ENCODE measurements at places on chromosomes 6 and 20.

GRCh38 chr6:111809264-111809663 lies 64.0 kb downstream of the FYN start:
- no peak for DNase-seq

DNA sequence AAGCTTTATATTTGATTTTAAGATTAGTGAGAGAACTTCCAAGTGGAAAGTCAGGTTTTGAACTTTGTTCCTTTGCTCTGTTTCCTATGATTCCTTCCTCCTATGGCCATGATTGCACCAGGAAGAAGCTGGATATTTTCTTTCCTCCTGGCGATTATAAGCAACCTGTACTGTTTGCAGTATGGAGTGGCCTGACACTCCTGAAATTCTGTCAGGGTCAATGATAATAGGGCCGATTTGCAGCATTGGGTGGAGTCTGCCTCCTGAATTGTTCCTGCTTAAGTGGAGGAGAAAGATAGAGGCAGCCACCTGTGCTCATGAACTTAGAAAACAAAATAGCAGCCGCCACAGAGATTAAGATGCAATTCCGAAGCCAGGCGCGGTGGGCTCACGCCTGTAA lies 9.8 kb upstream of the FAM217A start:
- DNase-seq = peak; percentile 48

GRCh38 chr6:42509256-42509655 lies 54.6 kb upstream of the UBR2 start:
- no peak for DNase-seq

DNA sequence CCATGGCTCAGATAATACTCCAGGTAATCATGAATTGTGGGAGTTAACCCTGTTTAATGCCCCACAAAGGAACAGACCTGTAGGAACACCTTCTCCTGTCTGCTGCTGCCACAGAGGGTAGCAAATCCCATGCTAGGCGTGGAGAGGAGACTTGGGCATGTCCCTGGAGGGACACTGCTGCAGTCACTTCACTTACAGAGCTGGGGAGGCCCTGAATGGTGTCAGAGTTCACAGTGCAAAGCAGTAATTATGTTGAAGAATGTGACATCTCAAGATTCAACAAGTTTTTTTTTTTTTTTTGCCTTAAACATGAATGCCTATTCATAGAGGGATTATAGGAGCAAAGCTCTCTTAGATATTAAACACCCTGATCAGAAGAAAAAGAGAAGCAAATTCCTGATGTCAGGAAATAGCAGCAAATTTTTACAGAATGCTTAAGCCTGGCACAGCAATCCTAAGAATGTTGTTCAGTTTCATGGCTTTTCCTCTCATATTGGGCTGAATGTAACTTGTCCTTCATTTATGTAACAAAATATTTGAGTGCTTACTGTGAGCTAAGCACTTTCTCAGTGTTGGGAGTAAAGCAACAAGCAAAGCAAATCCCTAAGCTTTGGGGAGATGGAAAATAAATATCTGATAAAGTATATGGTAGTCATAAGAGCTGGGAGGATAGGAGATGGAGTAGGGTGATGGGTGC lies 45.0 kb downstream of the CARMIL1 start:
- DNase-seq = no peak

DNA sequence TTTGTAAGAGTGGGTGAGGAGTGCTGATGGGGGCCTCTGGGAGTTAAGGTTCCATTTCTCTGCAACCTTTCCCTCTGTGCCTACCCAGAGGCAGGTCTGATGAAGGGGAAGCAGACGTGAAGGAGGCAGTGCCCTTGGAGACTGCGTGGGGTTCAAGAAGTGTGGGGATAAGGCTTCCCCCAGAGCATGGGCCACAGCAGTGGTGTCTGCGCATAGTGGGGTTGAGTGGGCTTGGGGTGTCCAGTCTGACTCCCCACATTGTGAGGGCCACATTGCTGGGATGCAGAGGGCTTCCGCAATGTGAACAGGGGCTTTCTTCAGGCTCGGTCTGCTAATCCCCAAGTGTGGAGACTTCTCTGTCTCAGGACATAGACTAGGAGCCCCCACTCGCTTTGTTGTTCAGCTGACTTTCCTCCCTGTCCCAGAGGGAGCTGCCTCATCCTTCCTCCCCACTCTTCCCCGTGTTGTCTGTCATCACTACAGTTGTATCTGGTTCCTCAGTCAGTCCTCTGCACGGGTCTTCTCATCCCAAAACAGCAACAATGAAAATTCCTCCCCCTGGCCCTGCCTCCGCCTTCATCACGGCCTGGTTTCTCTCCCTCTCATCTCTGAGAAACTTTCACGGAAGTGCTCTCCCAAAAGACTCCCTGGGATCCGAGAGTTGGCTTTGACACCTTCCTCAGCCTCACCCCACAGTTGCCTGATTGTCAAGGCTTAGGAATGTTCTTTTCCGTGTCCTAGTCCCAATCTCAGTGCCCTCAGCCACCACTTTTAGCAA lies 2.8 kb downstream of the EBF4 start:
- no peak for DNase-seq

GRCh38 chr20:23753589-23753988 lies 2.9 kb upstream of the CST1 start:
- DNase-seq = no peak

DNA sequence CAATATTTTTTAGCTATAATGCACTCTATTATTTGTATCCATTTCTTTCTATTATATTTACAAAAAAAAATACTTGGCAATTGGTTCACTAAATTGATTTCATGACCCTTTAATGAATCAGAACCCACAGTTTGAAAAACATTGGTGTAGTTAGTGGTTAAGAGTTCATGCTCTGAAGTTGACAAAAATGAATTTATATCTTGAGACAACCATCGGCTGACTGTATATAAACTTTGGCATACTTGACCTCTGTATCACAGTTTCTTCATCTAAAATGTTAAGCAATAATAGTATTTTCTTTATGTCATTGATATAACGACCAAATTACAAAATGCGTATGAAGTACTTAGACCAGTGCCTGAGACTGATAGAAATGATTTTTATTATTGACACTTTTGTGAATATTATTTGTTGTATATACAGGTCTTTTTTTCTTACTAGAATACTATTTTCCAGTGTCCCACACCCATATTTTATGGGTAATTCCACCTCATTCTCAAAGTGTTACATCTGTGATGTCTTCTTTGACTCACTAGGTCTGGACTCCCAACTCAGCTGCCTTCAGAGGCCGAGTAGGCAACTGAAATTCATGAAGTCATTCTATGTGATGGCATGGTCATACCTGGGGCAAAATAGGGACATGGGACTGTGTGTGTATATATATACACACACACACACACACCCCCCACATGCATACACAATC lies 459.2 kb downstream of the RFPL4B start:
- no peak for DNase-seq

- no peak for DNase-seq
Observed at GRCh38 chr6:145609521-145609920, 125.8 kb downstream of the EPM2A start.

- peak; percentile 95 for DNase-seq
Observed at GRCh38 chr6:31821301-31822035, 6.1 kb upstream of the HSPA1B start.

DNA sequence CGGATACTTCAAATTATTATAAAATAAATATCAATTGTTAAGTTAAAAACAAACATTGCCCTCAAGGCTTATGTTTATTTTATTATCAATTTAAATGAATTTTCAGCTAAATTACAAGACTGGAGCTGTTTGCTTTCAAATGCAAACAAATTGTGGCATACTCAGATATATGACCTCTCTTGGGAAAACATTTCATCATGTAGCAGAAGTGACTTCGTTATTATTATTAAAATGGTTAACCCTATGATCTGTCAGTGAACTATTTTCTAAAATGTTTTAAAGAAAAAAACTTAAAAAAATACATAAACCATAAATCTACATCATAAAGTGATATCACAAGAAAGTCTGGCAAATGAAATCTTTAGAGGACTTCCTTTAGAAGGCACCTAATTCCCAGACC lies 72.5 kb downstream of the MAN1A1 start:
- DNase-seq = no peak

- no peak for DNase-seq
Observed at GRCh38 chr6:73878403-73878802, 182.4 kb downstream of the CD109 start.

- no peak for DNase-seq
Observed at GRCh38 chr6:4259391-4259790, 124.0 kb upstream of the ECI2 start.

DNA sequence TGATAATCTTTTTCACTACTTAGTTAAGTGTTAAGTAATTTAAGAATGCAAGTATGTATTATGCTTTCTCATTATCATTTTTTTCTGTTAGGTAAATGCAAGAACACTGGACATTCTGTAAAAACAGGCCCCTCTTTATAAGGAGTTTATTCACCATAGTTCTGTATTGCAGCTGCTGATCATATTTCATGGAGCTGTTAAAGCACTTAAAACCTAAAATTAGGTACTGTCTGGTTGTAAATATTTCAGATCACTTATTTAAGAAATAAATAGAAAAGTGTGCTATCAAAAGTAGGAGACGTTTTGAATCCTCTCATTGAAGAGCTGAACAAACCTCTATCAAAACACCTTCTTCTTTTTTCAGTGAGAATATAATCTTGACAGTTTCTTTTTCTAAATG lies 3.9 kb downstream of the EYA4 start:
- DNase-seq = no peak

DNA sequence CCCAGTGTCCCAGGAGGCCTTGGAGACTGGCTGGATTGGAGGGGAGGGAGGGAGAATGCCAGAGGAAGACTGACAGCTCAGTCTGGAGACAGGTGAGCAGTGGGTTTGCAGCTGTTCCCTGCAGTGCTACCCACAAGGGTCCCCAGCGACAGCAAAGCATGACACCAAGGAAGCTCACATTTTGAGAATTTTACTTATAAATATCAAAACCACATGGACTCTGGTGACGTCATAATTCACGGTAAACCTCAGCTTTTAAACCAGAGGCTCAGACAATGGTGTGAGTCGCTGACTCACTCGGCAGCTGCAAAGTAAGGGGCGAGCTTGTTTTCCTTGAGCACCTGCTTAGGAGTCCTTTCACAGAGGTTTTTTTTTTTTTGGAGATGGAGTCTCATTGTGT lies 65.2 kb downstream of the THBS2 start:
- no peak for DNase-seq

All from transverse colon (tissue), 4 donors.